ENCODE measurements at places on chromosomes 3 and 15.

DNA sequence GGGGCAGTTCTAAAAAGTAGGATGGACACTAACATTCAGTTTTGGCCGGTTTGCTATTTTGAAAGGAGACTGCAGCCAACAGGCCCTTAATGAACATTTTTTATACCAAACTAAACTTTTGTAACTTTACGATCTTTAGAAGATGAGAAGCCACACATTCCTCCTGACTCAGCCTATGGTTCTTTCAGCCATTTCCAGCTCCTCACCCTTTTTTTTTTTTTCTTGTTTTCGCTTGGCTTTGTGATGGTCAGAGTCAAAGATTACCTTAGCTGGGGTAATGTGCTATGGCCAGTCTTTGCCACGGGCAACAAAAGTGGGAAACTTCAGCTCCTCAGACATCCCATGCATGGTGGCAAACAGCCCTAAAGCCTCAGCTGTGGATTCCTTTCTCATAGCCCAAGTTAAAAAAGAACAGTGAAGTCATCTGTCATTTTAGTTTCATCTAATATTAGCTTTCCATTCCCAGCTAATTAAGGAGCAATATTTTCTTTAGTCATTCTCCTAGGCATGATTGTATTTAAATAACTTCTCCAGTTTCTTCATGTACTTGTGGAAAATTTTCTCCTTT, 368.7 kb downstream of the MFSD1 start:
- no peak for DNase-seq

GRCh38 chr15:101844916-101845315, 32.9 kb downstream of the OR4F15 start:
- no peak for DNase-seq

DNA sequence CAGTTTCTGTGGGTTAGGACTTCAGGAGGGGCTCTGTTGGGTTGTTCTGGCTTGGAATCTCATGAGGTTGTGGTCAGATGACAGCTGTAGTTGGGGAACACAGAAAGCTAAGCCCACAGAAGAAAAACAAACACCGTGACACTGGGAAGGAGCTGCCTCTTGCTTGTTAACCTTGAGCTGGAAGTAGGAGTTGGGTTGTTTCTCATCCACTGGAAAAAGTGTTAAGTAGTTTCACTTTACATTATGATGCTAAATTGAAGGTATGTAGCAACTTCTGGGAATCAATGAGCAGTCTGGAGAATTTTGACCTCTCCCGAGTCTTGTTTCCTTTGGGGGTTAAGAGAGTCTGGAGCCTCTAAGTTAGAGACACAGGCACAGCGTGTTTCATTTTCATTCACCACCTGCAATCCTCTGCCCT, 20.4 kb downstream of the HACD3 start:
- no peak for DNase-seq

DNA sequence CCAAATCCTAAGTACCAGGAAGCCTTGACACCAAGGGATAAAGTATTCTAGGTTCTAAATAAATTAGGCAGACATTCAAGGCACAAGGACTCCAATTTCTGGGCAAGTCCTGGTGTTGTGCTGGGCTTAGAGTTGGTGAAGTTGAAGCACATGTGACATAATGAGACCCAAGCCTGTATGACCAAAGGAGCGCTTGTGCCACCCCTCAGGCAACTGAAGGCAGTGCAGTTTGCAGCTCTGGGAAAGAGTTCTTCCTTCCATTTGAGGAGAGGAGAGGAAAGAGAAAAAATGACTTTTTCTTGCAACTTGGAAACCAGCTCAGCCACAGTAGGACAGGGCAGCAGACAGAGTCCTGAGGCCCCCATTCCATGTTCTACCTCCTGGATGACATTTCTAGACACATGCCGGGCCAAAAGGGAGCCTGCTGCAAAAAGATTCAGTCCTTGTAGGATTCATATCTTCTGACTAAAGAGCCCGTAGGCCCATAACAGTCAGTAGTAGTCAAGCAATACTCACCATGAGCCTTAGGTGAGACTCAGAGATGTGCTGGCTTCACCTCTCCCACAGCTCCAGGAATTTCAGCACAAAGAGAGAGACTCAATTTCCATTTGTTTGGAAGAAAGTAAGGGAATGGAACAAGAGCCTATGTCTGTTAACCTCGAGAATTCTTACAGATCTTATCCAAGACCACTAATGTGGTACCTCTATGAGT, 588.8 kb upstream of the BCHE start:
- no peak for DNase-seq

DNA sequence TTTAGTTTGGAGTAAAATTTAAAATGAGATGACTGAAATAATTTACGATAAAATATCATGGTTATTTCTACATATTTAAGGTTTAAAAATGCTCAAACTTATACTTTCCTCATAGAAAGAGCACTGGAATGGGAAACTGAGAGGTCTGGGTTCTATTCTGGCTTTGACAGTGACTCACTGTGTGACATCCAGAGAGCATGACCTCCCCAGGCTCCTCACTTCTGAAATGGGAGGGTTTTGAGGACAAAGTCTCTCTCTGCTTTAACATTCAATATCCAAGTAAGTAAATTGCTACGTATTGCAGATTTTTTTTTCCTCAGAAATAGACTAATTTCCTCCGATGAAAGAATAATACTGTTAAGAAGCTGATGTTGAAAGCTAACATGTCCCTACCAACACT, 234.7 kb downstream of the TIGIT start:
- DNase-seq: no peak

Measured in RWPE2 (cell line).